ENCODE measurements at places on chromosomes 7 and 10.

DNA sequence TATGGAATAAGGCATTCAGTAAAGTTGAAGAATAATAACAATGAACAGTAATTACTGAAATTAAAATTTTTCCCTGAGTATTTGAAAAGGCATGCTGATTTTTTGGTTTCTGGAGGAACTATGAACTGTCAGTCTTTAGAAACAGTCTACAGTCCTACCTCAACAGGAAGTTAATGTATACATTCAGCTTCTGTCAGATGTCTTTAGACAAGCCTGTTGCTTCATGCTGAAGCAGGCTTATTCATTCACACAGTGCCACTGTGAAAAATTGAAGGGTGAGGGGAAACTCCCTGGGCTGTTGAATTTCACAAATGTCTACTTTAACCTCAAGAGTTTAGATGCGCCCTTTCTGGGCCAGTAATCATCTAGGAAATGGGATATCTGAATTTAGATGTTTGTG is 3.5 kb downstream of the NRF1 start:
- DNase-seq = peak; percentile 40

- no peak for DNase-seq
These were observed 174.3 kb upstream of the FAM3C start for GRCh38 chr7:121570365-121570764.

- DNase-seq = no peak
These were observed 115.2 kb downstream of the RGS10 start for GRCh38 chr10:119427263-119427864.

GRCh38 chr10:125548878-125549277 is 134.1 kb downstream of the TEX36 start:
- DNase-seq = no peak

GRCh38 chr7:64875658-64876406 is 27.2 kb upstream of the ZNF273 start:
- no peak for DNase-seq

DNA sequence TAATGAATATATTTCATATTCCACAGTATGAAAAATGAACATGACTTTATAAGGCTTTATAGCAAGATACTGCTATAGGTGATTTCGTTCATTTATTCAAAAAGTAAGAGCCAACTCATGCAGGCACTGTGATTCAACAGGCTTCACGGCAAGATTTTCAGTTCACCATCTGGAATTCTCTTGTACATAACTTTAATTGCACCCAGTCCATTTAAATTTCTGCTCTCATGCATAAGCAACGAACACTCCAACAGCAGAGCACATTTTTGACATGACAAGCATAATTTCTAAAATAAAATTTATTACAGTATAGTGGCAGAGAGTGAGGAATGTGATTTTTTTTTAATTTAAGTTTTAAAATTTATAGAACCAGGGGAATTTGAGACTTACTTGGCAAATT is 436.1 kb downstream of the PHTF2 start:
- DNase-seq = no peak

DNA sequence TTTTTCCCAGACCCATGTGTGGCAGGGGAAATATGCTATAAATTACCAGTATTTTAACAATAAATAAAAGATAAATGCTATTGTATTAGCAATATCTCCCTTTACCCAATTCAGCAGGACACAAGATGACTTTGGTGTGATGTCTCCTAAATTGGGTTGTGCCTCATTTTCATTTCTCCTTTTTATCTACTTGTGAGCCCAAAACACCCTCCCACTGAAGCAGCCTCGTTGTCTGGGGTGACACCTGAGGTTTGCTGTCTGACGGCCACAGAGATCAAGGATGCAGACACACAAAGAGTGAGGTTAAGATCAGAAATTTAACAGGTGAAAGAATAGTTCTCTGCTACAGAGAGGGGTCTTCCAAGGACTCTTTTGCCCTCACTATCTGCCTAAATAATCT is 27.1 kb upstream of the CC2D2B start:
- DNase-seq = no peak

GRCh38 chr7:155594961-155595366 is 48.6 kb upstream of the CNPY1 start:
- DNase-seq = no peak

GRCh38 chr10:120607710-120608703 is 151.0 kb downstream of the PLPP4 start:
- DNase-seq = no peak
